ENCODE measurements at places on chromosomes 3 and 15.

DNA sequence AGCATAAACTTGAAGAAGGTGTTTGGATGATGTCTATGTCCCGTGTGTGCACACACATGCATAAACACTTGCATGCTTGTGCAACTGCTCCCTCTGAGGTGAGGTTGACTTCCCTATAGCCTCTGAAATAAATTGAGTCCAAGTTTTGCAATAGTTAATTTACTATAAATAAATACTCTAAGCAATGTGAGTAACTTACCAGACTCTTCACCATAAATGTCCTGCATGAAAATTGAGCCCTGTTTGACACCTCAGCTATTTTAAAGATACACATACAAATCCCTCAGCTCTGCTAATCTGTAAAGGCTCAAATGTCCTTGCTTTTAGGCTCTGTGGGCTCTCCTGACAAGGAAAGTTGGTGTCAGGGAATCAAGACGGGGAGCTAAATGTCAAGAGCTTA is 37.1 kb downstream of the GJD2 start:
- no peak for DNase-seq

- no peak for DNase-seq
Measured at GRCh38 chr15:90579213-90579612, 49.5 kb downstream of the CRTC3 start.

GRCh38 chr3:109685084-109686079 is 348.0 kb upstream of the DPPA4 start:
- DNase-seq = no peak

DNA sequence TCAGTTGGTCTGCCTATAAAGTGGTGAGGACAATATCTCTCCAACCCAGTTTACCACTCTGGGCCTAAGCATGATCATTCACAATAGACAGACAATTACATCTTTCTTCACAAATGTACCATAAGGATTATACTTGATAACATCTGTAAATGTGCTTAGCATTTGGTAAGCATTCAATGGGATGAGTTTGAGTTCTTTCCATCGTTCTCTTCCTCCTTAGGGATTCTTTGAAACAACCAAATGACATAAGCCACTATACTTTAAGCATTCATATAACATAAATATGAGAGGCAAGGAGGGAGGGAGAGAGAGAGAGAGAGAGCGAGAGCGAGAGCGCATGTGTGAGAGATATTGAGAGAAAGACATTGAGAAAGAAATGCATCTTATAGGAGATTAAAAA is 303.3 kb upstream of the CBLB start:
- no peak for DNase-seq

- DNase-seq = no peak
Measured at GRCh38 chr3:131072845-131073244, 46.2 kb downstream of the NEK11 start.

- DNase-seq = no peak
Measured at GRCh38 chr3:148792516-148792915, 35.1 kb upstream of the CPB1 start.

DNA sequence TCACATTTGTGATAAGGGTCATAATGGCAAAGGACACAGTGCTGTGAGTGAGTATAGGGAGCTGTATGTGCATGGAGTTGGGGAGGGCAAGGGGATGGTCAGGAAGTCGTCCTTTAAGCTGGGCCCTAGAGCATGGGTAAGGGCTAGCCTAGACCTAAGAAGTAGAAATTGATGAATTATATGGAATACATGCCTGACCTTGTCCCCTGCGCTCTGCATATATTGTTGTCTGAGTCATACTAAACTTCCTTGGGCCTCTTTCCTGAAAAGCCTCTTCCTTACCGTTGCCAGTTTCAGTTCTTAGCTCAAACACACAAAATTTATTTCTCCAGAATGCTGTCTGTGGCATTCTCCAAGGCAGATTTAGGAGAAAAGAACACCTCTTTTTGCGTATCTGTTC is 4.6 kb downstream of the SNRK start:
- DNase-seq = no peak

- DNase-seq = no peak
Measured at GRCh38 chr3:126448893-126449180, 26.9 kb downstream of the ZXDC start.

- DNase-seq = no peak
Measured at GRCh38 chr15:101458158-101458900, 31.2 kb downstream of the PCSK6 start.

DNA sequence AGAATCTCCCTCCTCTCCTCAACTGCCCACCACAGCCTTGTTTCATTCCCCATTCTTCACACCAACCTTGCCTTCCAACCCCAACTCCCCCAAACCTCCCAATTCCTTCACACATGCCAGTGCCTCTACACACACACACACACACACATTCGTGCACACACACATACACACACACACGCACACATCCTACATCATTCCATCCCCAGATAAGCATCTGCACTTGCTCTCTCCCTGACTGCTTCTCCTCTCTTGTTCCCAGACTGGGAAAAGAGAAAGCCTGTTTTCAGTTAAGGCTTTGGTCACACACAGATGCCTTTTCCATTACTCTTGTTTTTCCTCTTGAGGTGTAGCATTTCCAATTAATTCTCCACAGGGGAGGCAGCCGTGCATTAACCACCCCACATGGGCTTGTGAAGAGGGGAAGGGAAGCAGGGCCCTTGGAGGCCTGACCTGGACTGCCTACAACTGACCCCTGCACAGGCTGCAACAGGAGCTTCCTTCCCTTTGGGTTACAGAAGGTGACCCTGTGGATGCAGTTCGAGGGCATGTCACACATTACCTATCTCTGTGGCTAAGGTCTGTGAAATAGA is 32.0 kb upstream of the BOC start:
- no peak for DNase-seq

GRCh38 chr3:32897001-32897601 is 54.3 kb upstream of the CCR4 start:
- no peak for DNase-seq

- DNase-seq = peak; percentile 82
Measured at GRCh38 chr15:70741107-70741531, 22.2 kb downstream of the UACA start.

DNA sequence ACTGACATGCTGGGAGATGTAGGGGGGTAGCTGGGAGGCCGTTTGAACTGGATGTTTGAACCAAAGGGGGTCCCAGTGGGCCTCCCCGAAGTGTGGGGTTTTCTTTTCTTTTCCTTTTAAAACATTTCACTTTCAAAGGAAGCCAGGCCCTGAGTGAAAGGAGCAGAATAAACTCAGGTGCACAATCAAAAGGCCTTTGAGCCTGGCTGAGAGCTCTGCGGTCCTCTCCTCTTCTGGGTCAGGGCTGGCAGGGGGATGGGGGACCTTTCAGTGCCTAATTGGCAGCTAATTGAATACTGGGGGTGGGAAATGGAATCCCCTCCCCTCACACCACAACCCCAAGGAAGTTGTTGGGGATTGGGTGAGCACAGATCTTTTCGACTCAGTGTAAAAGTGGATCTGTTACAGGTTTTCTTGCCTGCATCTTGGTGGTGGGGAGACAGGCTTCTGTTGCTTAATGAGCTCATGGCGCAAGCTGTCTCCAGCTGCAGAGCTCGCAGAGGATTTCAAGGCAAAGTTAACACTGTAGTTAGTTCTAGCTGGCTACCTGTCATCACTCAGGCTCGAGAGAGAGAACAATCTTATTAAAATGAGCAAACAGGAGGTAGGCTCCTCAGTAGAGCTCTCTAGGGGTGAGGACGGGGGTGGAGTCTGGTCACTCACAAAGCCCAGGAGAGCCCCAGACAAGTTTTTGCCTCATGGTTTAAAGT is 132.6 kb downstream of the RAB11A start:
- no peak for DNase-seq

GRCh38 chr15:31856581-31856980 is 173.7 kb upstream of the CHRNA7 start:
- DNase-seq = no peak

GRCh38 chr3:141500397-141500796 is 13.6 kb downstream of the RASA2 start:
- no peak for DNase-seq

DNA sequence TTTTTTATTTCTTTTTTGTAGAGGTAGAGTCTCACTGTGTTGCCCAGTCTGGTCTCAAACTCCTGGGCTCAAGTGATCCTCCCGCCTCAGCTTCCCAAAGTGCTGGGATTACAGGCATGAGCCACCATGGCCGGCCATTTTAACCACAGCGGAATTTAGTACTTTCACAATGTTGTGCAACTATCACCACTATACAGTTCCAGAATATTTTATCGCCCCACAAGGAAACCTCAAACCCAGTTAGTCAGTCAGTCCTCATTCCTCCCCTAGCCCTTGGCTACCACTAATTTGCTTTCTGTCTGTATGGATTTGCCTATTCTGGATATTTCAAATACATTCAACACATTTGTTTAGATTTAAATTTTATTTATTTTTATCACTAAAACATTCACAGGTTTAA is 15.5 kb upstream of the HOMER2 start:
- no peak for DNase-seq

DNA sequence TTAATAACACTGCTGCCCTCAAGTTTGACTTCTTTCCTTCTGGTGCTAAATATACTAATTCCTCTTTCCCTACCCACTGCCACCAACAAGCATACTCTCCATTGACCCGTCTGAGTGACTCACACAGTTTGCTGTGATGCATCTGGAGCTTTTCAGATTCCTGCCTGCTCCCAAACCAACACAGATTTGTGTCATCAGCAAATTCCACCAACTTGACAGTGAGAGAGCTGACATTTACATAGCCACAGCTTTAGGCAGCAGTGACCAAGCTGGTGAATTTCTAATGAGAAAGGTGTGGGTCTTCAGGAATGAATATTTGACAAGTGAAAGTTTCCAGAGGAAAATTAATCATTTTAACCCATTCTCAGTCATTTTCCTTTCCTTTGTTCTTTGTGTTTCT is 96.5 kb upstream of the PRICKLE2 start:
- DNase-seq = no peak

- no peak for DNase-seq
Measured at GRCh38 chr3:14475621-14476020, 64.5 kb downstream of the GRIP2 start.

GRCh38 chr15:67444100-67444499 is 76.8 kb upstream of the C15orf61 start:
- DNase-seq = no peak

DNA sequence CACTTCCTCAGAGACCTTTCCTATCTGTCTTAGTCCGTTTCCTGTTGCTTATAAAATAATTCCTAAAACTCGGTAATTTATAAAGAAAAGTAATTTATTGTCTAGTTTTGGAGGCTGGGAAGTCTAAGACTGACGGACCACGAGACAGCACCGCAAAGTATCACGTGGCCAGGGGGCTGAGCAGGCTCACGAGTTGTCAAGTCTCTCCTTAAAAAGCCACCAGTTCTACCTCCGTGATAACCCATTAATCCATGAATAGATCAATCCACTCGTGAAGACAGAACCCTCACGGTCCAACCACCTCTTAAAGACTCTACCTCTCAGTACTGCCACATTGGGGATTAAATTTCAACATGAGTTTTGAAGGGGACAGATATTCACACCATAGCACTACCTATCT is 821 bp downstream of the LINS1 start:
- DNase-seq = no peak

- no peak for DNase-seq
Measured at GRCh38 chr15:53658255-53658654, 101.2 kb downstream of the WDR72 start.

GRCh38 chr3:159346271-159346903 is 544.5 kb downstream of the MFSD1 start:
- DNase-seq = no peak

DNA sequence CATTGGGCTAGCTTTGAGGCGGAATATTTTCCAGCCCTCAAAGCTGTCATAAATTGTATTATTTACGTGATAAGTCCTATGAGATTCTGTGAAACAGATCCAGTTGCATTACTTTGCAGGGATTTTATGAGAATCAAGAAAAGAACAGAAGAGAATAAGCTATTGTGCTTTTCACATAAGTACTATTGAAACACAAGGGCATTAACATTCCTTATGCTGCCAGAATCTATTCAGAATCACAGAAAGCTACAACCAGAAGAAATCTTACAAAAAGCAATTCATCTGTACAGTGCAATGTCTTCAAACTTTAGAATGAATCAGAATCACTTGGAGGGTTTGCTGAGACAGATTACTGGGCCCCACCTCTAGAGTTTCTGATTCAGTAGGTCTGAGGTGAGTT is 10.6 kb upstream of the CACNA1D start:
- no peak for DNase-seq

DNA sequence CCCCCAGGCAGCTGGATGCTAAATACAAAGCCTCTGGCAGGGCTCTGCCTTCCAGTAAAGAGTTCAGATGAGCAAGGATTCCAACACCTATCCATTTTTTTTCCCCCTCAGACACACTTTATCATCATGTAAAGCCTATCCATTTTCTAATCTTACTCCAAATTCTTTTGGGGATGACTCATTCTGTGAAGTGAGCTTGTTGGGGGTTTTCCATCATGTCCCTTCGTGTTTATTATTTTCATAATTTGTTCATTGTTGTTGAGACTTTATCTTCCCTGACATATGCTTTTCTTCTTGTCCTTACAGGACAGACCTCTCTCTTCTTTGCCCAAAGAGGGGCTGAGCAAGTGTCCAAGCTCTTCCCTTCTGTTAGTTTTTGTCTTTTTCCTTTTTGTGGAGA is 34.7 kb upstream of the SH3BP5 start:
- no peak for DNase-seq

DNA sequence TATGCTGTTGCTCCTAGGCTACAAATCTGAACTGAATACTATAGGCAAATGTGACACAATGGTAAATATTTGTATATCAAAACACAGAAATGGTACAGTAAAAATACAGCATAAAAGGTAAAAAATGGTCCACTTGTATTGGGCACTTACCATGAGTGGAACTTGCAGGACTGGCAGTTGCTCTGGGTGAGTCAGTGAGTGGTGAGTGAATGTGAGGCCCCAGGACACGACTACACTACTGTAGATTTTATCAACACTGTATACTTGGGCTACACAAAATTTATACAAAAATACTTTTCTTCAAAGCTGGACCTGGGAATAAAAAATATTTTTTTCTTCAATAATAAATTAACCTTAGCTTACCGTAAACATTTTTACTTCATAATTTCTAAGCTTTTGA is 41.6 kb upstream of the DUT start:
- no peak for DNase-seq

DNA sequence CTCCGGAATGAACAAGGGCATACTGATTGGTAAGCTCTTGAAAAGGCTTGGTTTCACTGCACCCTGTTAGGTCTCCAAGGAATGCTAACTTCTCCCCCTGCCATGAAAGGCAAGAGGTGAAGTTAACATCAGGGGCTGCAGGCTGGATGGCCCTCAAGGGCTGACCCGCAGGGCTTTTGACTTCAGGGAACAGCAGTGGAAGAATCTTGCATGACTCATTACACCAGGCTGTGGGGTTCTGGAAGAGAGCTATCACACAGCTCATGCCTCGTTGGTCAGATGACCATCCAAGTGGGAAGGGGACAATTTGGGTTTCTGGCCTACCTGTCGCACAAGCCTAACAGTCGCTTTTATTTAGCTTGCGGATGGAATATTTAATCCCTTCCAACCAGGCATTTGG is 23.6 kb upstream of the ATG7 start:
- DNase-seq = no peak

DNA sequence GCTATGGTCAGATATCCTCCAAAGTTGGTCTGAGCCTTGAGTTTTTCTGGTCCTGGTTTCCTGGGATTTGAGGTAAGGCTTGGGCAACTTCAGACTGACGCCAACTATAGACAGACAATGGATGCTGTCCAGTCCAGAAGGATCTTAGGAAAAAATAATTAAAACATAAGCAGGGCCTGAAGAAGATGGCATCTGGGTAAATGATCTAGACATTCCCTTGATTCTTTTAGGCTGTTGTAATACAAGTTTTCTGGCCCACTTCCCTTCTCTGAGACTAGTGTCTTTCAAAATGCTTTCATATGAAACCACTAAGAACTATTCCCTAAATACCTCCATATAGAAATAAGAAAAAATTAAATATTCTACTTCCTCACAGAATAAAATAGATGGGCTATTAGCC is 47.7 kb upstream of the PLXND1 start:
- no peak for DNase-seq

Data from suprapubic skin (tissue), 4 donors.